Activated CD4-positive, alpha-beta T cell treated with anti-CD3 and anti-CD28 coated beads, Interleukin-2, amount 50 U/mL, for 16 hours (primary cell): ENCODE measurements at places on chromosomes 12 and 14.

DNA sequence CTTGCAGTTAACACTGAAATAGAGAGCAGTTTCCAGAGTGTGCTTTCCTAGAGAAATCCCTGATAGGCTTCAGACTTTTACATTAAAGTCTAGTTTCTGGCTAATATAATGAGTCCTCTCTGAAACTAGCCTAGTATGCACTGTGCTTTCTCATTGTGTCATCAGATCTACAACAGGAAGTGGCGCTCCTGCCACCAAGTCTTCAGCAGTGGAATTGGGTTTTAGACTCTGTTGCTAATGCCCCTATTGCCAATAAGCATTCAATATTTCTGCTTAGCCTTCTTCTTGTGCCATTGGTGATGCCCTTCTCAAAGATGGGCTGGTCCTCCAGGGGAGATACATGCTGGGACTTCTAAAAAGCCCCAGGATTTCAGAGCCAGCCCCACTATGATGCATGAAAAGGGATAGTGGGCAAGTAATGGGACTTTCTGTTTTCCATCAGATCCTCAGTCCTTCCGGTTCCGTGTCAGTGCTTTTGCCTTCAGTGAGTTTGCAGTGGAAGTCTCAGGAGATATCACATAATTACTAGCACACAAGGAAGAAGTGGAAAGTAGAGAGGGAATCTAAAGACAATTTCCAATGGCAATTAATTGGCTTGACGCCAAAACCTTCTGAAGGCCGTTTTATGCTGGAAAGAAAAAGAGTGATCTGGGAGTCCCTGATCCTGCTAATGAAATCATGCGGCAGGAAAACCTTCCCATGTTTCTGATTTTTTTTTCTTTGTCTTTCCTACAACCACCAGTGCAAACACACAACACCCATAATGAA, 50.0 kb downstream of the SSPN start:
- DNase-seq: no peak

GRCh38 chr12:71838676-71839075, 883 bp upstream of the TBC1D15 start:
- no peak for DNase-seq

- peak; percentile 85 for DNase-seq
Observed at GRCh38 chr14:61330511-61330910, 9.1 kb downstream of the PRKCH start.

- DNase-seq: no peak
Observed at GRCh38 chr12:77578466-77579220, 252.1 kb upstream of the NAV3 start.

GRCh38 chr12:2179953-2180736, 127.4 kb downstream of the CACNA1C start:
- DNase-seq: no peak

DNA sequence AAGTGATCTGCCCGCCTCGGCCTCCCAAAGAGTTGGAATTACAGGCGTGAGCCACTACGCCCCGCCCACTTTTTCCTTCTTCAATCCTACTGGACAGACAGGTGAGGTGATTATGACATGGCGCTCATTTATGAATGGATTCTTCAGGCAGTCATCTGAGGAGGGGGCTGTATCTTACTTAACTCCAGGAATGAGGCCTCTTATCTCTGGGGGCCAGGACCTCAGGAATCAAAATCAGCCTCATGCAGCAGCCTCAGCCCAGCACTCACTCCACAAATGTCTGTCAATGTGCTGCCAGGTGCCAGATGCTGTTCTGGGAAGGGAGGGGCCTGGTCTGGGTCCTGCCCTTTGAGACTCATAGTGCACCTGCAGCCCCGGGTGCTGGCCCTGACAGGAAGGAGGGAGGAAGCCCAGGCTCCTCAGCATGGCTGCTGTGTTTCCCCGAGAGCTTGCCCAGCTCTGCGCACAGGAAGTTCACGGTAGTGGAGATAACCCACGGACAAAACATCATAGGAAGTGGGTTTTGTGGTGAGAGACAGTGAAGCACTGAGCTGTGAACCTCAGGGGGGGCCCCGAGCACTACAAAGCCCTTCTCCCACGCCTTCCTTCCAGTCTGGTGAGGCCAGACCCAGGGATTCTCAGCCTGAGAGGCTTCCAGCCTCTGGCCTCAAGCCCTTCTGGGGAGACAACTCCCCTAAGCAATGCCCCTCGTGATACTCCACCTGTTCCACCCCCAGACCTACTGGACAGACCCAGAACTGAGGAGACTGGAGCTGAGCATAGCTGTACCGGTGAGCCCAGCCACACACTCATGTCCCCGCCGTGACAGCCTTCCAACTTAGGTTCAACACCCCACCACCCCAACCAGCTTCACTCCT, 22.3 kb downstream of the GALNT6 start:
- peak; percentile 95 for DNase-seq

- DNase-seq: no peak
Observed at GRCh38 chr12:46233423-46233822, 35.4 kb downstream of the SLC38A1 start.

GRCh38 chr12:113697651-113698509, 226.2 kb upstream of the LHX5 start:
- no peak for DNase-seq

DNA sequence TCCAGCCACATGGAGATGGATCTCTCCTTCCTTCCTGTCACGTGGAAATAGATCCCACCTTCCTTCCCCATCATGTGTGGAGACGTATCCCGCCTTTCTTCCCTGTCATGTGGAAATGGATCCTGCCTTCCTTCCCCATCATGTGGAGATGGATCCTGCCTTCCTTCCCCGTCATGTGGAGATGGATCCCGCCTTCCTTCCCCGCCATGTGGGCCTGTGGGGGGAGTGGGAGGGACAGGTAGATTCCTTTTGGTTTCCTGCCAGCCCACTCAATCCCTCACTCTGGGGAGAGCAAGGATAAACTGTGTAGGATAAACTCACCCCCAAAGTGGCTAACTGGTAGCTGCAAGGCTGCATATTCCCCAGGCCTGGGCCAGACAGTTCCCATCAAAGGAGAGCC, 31.7 kb upstream of the TDRD9 start:
- no peak for DNase-seq

GRCh38 chr12:93519859-93520258, 52.5 kb downstream of the MRPL42 start:
- no peak for DNase-seq

DNA sequence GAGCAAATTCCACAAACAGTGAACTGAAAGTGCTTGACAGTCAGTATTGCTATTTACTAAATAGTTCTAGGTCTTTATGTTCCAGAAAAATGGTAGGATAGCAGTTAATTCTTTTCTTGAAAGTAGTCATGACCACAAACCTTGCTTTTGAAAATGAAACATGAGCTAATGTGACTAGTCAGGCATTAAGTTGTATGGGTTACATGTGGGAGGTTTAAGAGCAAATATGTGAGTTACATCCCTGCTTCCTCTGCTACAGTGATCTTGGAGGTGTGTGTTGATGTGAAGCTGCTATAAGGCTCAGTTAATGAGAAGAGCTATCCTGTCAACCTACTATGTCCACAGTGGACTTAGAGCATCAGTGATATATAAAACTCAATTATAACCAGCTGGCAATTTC, 741.6 kb downstream of the FSCB start:
- DNase-seq: no peak

DNA sequence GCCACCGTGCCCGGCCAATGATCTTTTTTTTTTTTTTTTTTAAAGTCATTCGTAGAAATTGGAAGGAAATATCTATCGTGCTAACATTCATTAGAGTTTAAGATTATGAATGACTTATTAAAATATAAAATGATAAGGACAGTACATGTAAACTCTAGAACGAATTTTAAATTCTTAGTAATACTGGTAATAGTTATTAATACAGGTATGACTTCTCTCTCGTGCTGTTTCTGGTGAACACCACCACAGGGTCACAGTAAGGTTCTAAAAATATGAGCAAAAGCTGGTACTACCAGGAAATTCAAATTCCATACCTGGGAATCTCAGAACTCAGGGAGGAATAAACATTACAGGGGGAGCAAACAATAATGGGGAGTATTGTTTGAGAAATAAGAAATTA, 26.2 kb downstream of the WNK1 start:
- no peak for DNase-seq

GRCh38 chr12:108181095-108181454, 52.0 kb downstream of the WSCD2 start:
- no peak for DNase-seq

- DNase-seq: no peak
Observed at GRCh38 chr14:71687166-71687831, 244.9 kb upstream of the RGS6 start.

- no peak for DNase-seq
Observed at GRCh38 chr12:76041406-76041805, 9.8 kb upstream of the PHLDA1 start.

- DNase-seq: no peak
Observed at GRCh38 chr14:60211153-60211552, 37.9 kb upstream of the PPM1A start.

DNA sequence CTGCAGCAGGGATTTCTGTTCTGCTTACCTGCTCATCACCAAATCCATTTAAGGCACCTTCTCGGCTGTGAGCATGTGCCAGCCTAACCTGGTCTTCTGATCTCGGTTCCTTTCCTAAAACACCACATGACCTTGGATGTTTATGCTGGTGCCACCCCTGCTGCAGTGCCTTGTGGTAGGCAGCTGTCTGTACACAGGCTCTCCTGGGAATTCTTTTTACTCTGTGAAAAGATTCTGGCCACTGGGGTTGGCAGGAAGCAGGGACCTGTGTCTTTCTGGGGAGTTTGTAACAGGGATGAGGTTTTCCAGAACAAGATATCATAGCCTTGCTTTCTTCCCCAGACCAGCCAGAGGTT, 10.4 kb upstream of the PLEKHG3 start:
- no peak for DNase-seq

GRCh38 chr14:35576260-35576659, 42.3 kb downstream of the INSM2 start:
- DNase-seq: no peak

- no peak for DNase-seq
Observed at GRCh38 chr12:46179693-46180452, 89.0 kb downstream of the SLC38A1 start.

GRCh38 chr12:103783744-103784664, 57.0 kb downstream of the NT5DC3 start:
- no peak for DNase-seq

DNA sequence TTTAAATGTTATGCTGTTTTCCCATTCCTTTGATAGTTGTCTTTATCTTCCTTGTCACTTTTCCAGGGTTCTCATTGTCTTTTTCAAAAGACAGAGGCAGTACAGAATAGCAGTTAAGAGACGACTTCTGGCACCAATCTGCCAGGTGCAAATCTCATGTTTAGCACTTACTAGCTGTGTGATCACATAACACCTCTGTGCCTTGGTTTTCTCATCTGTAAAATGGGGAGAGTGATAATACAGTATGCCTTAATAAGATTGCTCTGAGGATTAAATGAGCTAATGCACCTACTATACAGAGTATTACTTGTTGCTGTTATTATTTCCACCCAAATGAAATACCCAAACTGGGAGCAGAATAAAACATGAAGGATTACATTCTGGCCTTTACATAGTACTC, 4.8 kb downstream of the GPR135 start:
- no peak for DNase-seq

DNA sequence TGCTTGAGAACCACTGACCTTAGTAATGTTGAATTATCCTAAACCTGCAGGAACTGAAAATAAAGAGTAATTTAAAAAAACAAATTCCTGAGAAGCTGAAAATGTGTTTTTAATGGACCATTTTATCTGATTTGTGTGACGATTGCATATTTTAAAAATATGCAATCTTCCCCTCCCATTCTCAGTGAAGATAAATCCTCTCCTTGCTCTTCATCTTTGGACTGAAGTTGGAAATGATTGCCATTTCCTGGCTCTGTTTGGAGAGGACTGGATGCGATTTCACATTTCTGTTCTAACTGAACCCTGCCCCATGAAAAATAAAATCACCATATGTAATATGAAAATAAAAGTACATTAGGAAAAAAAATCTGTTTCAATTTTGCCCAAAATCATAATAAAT, 216.3 kb downstream of the SLC6A15 start:
- DNase-seq: no peak

DNA sequence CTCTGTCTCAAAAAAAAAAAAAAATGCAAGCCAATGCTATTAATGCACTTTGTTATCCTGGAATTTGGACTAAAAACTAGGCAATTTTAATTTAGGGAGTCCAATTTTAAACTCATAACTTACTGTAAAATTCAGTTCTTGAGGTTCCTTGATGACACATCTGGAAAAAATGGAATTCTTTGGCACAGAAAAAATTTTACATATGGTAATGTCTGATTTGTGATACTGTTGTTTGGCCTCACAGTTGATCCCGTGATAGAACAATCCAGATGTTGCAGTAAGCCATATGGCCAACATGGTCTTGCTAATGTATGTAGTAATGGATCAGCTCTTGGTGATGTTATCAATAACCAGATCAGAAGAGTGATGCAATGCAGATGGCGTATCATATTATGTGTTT, 1089.8 kb downstream of the FLRT2 start:
- no peak for DNase-seq

GRCh38 chr12:131133994-131134393, 180.3 kb downstream of the ADGRD1 start:
- DNase-seq: no peak

DNA sequence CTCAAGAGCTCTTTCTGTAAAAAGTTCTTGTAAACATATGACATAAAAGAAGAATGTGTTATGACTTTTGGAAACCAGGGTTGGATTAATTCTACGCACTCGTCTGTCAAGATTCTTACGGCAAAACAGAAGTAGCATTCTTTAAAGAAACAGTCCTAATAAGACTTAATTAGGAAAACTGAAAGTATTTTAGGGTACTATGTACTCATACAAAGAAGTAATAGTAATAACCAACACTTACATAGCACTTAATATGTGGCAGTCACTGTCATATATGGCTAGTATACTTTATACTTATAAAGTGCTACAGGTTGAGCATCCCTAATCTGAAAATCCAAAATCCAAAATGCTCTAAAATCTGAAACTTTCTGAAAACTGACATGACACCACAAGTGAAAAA, 72.9 kb upstream of the ST8SIA1 start:
- peak; percentile 45 for DNase-seq

DNA sequence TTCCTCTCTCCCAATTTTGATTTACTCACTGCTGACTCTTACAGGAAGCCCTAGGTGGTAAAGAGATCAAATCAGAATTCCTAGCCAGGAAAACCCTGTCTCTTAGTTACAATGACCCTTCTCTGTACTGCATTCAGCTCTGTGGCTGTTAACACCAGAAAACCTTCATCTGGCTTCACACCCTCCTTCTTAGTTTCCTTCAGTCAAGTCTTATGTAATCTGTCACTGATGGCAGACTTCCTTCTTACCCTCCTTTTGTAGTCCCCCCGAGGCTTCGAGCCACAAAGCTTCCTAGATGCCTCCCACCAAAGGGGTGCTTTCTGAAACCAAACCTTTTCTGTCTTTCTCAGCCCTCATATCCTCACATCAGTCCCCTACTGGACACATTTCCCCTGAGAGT, 16.5 kb downstream of the NGDN start:
- DNase-seq: no peak

- no peak for DNase-seq
Observed at GRCh38 chr14:104212206-104213095, 74.1 kb downstream of the KIF26A start.
